ENCODE measurements at places on chromosomes 4 and X.

DNA sequence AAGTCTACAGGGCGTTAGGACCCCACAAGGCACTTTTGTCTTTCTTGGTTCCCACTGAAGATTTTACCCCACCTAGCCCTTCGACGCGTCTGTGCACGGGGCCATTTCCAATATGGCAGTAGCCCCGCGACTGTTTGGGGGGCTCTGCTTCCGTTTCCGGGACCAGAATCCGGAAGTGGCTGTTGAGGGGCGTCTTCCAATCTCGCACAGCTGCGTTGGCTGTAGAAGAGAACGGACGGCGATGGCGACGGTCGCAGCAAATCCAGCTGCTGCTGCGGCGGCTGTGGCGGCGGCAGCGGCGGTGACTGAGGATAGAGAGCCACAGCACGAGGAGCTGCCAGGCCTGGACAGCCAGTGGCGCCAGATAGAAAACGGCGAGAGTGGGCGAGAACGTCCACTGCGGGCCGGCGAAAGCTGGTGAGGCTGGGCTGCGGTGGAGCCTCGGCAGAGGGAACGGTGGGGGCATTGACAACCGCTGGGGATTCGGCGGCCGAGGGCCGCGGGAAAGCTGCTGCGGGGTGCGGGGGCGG is at the start of gene USP11:
Gene USP11 (plus strand): TSS at position 207 of the 530 bp plus-strand sequence. CDS start 35 bp downstream, at position 242.
- DNase-seq, result no peak

- DNase-seq, result no peak
Measured at GRCh38 chrX:77442728-77443127, 4.5 kb upstream of the FGF16 start.

DNA sequence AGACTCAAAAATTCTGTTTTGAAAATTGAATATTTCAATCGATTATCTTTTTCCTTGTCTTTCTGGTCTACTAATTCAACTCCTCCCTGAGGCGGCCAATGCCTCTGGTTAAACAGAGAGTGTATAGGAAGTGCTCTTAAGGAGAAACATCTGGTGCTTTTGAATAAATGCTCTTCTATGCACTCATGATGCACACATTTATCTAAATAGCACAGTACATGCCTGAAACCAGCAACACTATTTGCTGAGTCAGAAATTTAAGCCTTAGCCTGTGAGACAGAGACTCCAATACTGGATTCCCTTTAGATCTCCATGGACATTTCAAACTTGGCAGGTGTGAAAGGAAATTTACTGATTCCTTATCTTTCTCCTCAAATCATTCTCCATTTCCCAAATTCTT is 118.6 kb downstream of the SLIT2 start:
- no peak for DNase-seq

DNA sequence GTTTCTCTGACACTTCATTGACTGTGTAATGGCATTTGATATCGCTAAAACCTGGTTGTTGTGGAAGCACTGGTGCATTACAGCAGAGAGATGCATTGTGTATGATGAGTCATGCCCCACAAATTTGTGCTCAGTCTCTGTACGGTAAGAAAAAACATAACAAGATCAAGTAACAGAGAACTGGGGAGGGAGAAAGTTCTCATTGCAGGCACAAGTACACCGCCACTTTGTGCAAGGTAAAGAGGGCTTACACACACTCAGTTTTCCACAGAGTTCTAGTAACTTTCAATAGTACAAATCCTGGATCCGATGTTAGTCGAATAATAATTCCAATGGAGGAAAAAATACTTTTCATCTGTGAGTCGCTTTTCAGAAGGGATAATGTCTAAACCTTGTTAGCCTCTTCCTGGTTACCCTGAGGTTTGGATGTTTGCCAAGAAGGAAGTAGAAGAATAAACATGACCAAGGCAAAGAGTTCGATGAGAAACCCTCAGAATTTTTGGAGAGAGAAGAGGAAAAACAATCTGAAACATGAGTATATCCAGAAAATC is 512.5 kb upstream of the SLIT2 start:
- DNase-seq, result peak; percentile 38

DNA sequence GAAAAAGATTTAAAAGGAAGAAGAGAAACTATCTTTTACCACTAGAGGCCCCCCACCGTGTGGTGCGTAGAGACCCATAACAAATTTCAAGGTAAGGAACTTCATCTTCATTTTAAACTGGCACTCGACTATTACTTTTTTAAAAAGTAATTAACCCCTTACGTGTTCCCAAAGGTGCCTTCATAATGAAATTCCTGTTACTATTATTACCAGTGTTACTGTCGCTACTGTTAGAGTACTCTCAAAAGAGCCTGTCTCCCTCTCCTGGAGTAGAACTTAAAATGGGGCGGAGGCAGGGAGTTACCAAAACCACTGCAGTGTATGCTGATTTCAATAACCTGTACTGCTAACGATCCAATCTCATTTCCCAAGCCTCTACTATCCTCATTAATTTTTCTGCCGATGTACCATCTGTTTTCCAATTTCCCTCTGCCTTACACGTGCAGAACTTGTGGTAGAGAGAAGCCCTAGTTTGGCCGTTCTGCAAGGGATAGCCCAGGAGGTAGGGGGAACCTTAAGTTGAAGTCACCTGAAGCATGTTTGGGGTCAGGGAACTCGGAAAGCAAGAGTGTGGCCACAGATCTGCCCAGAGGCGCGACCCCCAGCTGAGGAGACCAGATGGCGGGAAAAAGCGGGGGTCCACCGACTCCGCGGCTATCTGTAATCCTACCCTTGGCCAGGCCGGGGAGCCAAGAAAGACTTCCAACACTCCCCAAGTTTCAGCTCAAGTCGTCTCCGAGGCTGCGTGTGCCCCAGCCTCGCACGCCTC is 720 bp upstream of the STK26 start:
- DNase-seq, result no peak

DNA sequence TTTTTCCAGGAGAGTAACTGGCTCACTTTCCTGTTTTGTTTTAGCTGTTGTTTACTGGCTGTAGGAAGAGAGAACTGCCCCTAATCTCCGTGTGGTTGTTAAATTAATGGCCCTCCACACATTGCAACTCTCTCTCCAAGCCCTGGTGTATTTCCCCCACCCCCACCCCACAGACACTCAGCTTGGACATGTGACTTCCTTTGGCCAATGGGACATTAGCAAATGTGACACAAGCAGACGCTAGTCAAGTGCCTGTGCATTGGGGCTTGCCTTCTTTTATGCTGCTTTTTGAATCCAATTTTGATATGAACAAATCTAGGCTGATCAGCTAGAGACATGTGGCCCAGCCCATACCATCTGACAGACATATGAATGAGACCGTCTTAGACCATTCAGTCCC is 59.6 kb upstream of the TAB3 start:
- no peak for DNase-seq

DNA sequence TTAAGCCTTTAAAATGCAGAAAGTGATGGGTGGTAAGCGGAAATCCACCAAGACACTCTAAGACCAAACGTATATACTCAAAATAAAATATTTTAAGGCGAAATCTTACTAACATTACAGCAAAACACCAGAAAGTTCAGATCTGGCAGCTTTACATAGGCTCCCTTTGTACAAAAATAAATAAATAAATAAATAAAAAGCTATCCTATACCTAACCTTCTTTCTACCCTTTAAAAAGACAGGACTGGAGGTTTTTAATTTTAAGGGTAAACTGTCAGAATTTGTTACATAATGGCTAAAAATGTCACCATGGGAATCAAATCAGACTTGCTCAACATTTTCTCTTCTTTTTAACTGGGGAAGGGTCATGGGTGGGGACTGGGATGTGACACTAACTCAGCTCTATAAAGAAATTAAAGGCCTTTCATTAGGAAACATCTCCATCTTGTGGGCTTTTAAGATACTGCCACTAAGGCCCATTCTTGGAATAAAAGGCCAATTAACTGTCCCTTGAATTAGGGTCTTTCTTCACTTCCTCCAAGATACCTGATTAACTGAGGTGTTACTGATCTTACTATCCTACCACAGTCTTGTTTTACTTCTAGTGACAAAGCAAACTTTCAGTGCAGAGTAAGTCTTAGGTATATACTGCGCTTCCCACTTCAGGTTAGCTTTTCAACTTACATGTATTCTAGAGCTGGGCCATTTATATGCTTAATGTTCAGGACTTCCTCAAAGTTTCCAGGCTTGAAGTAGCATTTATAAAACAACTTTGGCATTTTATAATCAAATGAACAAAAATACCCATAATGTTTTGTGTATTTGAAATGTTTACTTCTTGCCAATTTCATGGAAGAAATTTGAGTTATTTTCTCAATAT is 13.3 kb downstream of the HNRNPD start:
- DNase-seq, result no peak

DNA sequence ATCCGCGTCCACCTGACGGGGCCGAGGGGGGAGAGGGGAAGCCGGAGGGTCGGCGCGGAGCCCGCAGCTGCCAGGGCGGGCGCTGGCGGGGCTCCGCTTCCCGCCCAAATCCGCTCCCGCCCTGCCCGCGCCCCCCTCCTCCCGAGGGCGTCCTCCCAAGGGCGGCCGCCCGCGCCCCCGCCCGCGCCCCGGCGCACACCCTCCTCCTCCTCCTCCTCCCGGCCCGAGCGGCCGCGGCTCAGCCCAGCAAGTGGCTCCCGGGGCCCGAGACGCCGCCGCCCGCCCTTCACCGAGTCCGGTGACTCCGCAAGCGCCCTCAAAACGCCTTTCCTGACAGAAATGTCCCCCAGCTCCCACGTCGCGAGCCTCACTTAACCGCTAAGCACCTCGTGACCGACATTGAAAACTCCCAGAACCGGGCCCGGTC is 487 bp downstream of the HMGB2 start:
- DNase-seq, result peak; percentile 36

DNA sequence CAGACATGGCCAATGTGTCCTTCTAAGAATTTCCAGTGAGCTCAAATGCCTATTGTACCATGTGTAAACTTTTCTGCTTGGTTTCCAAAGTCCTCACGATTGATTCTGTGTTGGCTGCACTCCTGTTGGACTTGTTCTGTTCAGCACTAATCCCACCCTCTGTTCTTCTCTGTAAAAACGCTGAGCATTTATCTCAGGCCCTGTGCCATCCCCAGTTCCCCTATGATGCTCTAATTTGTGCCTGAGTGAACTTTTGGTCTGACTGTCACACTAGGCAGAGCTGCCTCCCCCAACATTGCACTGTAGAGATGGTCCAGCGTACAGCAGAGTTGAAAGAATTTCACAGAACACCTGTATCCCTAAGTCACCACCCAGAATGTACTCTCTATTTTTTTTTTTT is 76.1 kb upstream of the STS start:
- no peak for DNase-seq

GRCh38 chr4:147765121-147765529 is 33.2 kb downstream of the ARHGAP10 start:
- no peak for DNase-seq

Data from mesothelial cell of epicardium (in vitro differentiated cells).